Stomach (tissue), 19 donors: ENCODE measurements at places on chromosomes 12 and 14. TPM values are rescaled to one million over a fixed set of nuclear protein-coding genes. Genes with fewer than 3 reads are reported as not detected.

DNA sequence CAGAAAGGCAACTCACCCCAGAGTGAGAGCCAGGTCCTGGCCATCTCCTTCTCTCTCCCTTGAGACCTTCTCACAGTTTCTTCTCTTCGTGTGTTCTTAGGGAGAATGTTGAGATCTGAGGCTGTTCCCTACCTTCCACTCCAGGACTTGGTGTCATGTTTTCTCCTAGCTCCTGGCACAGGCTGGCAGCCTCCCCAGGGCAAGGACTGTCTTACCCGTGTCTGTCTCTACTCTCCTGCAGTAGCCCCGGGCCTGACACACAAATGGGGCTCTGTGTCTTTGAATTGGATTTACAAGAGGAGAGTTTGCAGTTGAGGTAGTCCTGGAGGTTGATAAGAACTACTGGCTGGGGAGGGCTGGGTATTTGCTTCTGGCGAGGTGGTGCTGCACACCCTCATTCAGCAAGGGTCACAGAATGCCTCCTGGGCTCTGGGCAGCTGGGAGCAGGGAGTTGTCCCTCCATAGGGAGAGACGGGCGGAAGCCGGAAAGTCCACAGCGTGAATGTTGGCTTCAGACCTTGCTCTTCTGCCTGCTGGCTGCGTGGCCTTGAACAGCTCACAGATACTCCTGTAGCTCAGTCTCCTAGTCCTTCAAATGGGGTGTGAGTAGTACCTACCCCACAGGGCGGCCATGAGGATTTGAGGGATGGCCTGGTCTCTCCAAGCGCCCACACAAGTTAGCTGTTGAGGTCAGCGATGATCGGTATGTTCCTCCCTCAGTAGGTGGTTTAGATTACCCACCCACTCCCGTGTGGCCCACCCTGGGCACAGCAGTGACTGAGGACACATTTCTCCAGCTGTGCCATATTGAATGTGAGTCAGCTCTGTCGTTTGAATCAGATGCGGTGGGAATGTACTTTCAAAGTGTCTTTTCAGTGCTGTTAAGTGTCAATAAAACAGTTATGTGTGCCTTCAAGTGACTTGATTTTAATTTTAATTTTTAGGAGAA, 10.2 kb downstream of the EP400 start:
- no peak for DNase-seq

- no peak for DNase-seq
Observed at GRCh38 chr14:53386362-53386761, 233.2 kb upstream of the DDHD1 start.

DNA sequence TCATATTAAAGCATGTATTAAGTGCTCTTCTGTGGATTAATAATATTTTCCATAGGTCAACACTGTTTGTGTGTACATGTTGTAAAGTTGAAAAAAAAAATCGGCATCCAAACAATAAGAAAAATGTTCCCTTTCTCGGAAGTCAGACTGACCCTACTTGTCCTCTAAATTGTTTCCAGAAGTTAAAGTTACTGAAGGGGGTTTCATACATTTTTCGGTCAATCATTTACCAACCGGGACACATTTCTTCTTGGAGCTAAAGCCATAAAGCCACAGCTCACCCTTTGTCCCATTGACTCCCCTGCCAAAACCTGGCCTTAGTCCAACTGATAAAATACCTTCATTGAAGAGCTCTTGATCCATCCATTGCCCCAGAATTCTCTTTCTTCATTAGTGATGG, 230.0 kb downstream of the ANO2 start:
- DNase-seq: no peak

DNA sequence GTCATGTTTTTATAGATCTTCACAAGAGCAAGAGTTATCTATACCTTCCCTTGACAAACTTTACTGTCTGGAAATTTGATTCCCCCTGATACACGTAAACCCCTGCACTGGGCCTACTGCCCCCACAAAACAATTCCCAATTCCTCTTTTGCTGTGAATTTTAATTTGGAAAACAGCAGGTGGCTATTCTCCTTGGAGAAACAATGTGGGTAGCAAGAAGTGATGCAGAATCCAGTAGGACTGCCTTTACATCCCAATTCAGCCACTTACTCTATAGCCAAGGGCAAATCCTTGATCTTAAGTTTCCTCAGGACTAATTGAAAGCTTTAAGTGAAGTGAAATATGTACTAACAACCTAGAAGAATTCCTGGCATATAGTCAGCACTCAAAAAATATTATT, 129.3 kb downstream of the ACSS3 start:
- no peak for DNase-seq

DNA sequence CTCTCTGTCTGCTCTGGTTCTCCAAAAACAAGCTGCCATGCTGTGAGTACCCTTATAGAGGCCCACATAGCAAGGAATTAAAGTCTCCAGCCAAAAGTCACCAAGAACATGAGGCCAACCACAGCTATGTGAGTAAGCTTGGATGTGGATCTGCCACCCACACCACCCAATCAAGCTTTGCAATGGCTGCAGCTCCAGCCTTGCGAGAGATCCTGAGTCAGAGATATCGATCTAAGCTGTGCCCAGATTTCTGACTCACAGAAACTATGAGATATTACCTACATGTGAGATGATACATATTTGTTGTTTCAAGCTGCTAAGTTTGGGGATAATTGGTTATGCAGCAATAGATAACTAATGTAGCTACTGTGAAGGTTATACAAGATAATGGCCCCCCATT, 15.5 kb upstream of the TMEM233 start:
- DNase-seq: no peak

GRCh38 chr12:116420227-116420880, 138.8 kb upstream of the MAP1LC3B2 start:
- no peak for DNase-seq

DNA sequence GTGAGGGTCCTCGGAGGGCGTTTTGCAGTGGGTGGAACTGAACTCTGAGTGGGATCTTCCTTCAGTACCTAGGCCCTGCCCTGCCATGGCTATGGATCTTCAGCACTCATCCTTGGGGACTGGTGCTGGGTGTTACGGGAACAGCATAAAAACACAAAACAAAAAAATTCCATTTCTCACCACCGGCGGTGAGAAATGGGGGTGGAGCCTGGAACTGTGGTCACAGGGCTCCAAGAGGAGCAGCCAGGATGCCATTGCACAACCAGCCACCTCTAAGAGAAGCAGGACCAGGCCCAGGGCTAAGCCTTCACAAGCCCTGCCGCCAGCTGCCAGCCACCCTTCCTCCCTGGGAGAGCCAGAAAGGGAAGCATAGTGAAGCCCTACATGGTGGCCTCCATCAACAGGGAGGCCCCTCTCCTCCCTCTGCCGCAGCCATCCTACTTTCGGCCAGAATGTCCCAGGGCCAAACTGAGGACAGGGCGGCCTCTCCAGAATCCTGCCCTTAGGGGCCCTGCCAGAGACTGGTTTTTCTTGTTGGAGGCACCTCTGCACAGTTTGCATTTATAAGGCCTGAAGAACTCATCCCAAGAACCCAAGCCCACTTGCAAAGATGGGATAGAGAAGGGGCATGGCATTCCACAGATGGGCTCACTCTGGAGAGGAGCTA, 76.5 kb downstream of the VCPKMT start:
- no peak for DNase-seq

Gene FAR2
- 96.7 TPM for total RNA-seq

DNA sequence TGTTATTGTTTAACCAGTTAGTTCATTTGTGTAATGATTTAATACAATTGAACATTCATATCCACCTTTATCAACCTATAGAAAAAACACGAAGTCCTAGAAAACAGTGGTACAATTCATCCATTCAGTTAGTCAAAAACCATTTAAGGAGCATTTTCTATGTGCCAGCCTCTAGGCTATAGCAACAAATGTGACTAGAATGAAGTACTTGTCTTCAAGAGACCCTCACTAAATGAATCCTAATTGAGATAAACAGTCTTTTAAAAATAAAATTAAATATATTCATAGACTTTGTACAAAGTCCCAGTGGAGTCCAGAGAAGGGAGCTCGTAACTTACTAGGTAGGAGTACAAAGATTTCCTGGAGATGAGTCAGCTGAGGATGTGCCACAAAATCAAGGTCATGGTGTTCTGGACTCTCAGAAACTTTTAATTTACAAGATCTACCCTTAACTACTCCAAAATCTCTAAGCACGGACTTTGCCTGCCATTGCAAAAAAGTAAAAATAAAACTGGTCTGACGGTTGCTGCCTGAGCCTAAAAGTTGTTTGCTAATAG, 430.7 kb upstream of the DCN start:
- DNase-seq: no peak
